HEK293T (cell line): ENCODE measurements at places on chromosomes 11 and 22.

DNA sequence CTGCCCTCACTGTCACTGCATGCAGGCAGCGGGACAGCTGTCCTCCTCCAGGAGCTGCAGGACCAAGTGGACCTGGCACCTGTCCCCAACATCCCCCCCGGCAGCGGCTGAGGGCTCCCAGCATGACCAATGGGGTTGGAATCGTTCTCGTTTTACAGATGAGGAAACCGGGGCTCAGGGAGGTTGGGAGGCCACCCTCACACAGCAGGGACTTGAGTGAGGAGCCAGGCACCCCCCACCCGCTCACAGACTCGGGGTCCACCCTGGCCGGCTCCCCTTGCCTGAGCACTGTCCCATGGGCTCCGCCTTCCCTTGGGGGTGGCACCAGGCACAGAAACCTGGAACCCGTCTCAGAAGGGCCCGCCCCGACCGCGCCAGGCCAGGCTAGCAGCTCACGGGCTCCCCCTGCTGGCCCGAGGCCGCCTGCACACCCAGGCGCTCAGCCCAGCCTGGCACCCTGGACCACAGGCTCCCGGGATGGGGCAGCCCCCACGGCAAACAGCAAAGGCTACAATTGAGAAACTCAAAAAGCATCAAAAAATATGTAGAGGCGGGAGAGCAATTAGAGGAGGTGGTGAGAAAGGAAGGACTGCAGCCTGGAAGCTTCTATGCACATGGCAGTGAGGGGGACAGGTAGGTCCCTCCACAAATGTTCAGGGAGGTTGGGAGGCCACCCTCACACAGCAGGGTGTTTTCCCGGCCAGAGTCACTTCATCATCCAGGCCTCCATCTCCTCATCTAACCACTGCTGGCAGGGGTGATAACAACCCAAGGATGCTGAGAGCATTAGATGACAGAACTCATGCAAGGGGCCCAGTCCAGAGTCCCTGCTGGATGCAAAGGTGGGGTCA lies 12.8 kb downstream of the MACROD1 start:
- DNase-seq: peak; percentile 92

DNA sequence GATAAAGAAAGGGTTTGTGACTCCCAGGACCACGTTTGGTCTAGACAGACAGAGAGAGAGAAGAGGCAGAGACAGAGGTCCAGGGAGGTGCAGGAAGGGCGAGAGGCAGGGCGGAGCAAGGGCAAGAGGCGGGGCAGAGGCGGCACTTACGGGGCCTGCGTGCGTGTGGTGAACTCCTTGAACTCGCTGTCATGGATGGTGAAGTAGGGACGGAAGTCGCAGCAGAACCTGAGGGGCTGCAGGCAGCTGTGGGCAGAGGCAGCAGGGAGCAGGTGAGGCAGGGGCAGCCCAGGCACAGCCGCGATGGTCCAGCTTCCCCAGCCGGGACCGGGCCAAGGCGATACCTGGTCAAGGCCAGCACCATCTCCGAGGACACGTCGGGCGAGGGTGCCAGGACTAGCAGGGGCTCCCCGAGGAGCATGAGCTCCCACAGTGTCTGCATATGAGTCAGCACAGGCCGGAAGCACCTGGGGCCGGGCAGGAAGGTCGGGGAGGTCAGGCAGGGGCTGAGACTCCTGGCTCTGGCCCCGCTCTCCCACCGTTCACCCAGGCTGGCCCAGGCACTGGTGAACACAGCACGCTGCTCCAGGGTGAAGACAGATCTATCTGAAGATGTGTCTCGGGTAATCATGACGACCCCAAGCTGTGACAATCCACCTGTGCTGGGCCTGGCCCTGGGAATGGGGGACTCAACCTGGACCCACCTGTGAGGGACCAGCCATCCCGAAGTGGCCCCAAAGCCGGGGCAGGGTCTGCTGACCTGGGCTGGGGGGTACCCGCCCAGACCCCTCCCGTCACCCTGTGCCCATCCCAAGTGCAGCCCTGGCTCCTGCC lies 7.2 kb upstream of the PLXNB2 start:
- no peak for DNase-seq

DNA sequence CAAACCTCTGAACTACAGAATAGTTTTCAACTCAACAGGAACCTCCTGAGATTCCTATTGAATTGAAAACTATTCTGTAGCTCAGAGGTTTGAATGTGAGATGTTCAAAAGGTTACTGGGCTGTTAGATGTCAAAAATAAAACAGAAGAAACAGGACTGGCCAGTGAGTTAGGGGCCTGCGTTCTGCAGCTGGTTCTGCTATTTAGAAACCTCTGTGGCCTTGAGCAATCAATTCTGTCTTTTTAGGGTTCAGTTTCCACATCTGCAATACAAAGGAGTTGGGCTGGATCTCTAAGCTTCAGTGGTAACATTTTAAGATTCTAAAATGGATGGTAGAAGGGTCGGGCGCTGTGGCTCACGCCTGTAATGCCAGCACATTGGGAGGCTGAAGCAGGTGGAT lies 55.8 kb downstream of the CLMP start:
- no peak for DNase-seq

GRCh38 chr11:34605481-34606325 lies 15.2 kb upstream of the EHF start:
- DNase-seq: no peak

GRCh38 chr22:22156716-22157347 lies 87.8 kb upstream of the VPREB1 start:
- peak; percentile 84 for DNase-seq

DNA sequence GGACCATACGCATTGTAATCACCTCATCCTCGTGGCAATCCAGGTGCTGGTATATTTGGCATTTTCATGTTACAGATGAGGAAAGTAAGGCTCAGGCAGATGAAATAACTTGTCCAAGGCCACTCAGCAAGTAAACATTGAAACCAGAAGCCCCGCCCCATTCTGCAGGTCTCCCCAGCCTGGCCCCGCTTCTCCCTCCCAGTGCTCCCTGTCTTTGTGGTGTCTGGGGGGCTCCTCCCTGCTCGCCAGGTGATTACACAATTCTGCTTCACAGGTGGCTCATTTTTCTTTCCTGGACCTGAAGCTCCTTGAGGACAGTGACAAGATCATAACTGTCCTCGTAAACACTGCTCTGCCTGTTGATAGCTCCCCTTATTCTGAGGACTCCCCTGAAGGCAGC lies 531.5 kb upstream of the B3GAT1 start:
- DNase-seq: no peak

- DNase-seq: no peak
These were observed 219.4 kb upstream of the RAG2 start for GRCh38 chr11:36817336-36817965.

DNA sequence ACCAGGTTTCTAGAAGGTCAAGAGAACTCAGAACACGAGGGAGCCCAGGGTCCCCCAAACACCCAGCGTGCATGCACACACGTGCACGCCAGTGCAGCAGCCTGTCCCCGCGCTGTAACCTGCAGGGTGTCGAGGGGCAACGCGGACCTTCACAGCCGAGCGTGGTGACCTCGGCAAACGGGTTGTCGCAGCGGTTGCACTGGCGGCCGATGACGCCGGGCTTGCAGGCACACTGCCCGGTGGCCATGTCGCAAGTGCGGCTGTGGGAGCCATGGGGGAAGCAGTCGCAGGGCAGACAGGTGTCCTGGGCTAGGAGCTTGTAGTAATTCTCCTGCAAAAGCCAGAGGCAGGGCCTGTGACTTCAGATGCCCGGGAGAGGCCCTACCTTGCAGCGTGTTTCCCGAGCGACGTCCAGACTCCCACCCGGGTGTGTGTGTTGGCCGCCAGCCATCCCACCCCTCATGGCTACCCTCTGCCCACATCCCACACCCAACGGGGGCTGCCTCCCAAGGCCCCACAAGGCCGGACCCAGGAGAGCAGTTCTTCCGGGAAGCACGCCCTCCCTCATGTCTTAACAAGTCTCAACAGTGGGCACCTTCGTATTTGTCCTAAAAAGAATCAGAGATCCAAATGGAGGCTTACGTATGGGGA lies 56.1 kb downstream of the TRMU start:
- no peak for DNase-seq

DNA sequence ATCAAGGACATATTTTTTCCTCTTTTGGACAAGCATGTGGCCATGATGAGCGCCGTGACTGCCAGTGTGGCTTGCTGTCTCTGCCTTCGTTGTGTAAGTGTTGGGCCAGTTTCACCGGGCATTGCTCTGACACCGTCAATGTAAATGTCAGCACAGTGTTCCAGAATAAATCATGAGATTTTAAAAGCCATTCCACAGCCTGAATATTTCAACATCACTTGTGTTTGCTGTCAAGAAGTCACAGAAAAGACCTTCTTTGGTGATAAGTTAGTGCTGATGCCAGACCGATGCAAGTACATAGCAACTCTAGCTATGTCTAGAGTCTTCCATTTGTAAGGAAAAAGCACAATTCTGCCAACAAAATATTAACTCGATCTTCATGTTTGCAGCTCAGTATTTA lies 467.8 kb downstream of the TBC1D22A start:
- no peak for DNase-seq

DNA sequence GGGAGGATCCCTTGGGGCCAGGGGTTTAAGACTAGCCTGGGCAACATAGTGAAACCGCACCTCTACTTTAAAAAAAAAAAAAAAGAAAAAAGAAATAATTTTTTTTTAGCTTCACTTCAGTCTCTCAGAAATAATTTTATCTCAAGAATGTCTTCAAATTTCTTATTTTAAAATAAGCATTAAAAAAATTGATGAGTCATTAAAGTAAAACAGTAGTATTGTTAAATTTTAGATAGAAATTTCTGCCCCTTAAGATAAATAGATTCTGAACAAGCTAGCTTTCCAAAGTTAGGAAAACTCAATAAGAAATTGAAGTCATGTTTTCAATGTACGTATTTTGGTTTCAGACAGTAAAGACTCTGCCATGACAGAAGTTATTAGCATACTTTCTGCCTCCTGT lies 7.7 kb upstream of the PACS1 start:
- DNase-seq: no peak

DNA sequence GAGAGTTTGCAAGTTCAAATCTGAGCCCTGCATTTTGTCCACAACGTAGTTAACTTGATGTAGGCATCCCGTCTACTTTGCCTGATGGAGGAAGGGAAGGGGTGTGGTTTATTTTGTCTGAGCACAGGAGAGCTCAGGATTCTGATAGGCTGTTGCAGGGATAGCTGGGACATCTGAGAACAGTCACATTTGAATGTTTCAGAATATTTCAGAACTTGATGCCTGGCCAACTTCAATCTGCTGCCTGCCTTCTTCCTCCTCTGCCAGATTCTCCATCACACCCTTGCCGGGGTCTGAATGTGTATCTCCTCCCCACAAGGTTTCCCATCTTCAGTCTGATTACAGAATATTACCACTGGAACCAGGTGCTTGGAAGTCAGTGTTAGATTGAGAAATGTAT lies 51.6 kb downstream of the NTM start:
- no peak for DNase-seq

- DNase-seq: no peak
These were observed 12.6 kb downstream of the PARVA start for GRCh38 chr11:12389676-12390657.

DNA sequence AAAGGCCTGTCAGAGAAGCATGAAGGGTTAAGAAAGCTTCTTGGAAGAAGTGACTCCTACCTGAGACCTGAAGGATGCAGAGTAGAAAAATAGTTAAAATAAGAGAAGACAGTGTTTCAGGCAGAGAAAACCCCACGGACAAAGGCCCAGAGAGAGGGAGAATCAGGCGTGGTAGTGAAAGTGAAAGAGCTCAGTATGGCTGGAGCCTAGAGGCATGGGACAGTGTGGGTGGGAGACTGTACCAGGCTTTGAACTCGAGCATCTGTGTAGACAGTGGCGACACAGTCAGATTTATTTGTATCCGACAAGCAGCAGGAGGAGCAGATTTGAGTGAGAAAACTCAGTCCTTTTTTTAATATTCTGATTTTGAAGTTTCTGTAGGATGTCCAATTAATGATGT lies 360.0 kb downstream of the OPCML start:
- DNase-seq: no peak

- no peak for DNase-seq
These were observed 85.2 kb upstream of the VPREB1 start for GRCh38 chr22:22159384-22159783.

GRCh38 chr11:28343304-28344233 lies 235.4 kb downstream of the METTL15 start:
- no peak for DNase-seq

GRCh38 chr11:94010136-94010535 lies 11.0 kb upstream of the HEPHL1 start:
- DNase-seq: no peak

- no peak for DNase-seq
These were observed 145.8 kb upstream of the ARHGAP20 start for GRCh38 chr11:110857892-110858546.

GRCh38 chr11:34588023-34588422 lies 32.9 kb upstream of the EHF start:
- no peak for DNase-seq

DNA sequence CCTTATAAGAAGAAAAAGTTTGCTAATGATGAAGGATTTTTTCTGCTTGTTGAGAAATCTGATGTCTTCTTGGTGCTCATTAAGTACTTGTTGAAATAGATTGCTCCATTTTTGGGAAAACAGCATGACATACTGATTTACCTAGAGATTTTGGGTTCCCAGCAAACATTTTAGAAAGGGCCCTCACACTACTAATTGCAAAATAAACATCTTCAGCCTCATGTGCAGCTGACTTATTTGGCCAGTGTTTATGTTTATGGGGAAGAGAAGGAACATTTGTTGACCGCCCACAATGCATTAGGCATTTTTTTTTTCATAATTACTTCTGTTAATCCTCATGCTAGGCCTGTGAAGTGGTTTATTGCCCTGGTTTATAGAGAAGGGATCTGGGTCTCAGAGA lies 40.1 kb downstream of the LDLRAD3 start:
- no peak for DNase-seq

DNA sequence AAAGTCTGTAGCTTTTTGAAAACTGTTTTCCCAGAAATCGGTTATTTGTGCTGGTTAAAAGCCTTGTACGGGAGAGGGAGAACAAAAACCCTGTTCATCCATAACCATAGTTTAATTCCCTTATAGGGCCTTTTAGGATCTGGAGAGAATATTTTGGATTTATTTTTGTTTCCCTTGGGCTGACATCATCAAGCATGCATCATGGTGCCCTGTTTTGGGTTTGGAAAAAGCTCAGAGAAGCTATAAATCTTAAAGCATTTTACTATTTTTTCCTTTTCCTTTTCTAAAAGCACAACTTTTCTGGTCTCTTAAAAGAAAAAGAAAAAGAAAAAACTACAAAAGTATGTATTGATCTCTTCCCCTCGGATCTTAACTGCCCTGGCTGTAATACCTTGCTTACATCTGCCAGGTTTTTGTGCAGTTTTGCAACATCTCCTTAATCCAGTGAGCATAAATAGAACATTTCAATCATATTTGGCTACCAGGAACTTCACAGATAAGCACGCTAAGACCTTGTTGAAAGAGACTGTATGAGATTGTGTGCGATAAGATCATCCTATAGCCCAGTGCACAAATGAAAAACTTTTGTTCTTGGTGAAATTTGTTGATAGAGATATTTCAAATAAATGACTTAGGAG lies 88.0 kb downstream of the ZBTB16 start:
- DNase-seq: no peak

DNA sequence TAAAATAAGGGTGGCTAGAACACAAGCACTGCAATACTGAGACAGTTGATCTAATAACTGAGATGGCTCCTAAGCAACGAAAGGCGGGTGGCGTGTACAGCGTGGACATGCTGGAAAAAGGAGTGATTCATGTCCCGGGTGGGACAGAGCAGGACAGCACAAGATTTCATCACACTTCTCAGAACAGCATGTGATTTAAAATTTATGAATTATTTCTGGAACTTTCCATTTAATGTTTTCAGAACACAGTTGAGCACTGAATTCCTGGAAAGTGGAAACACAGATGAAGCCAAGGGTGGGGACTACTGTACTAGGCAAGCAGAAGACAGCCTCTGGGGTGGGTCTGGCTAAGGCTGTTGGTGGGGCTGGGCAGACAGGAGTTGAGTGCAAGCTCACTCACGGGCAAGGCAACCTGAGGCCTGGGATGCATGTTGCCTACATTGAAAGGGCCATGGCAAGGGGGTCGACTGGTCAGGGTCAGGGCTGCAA lies 165.6 kb upstream of the DDI1 start:
- DNase-seq: no peak
